ENCODE measurements at places on chromosomes 6 and 20. TPM values are rescaled to one million over a fixed set of nuclear protein-coding genes. Genes with fewer than 3 reads are reported as not detected.

GRCh38 chr20:42531508-42531961, 658.2 kb downstream of the PTPRT start:
- no peak for DNase-seq

DNA sequence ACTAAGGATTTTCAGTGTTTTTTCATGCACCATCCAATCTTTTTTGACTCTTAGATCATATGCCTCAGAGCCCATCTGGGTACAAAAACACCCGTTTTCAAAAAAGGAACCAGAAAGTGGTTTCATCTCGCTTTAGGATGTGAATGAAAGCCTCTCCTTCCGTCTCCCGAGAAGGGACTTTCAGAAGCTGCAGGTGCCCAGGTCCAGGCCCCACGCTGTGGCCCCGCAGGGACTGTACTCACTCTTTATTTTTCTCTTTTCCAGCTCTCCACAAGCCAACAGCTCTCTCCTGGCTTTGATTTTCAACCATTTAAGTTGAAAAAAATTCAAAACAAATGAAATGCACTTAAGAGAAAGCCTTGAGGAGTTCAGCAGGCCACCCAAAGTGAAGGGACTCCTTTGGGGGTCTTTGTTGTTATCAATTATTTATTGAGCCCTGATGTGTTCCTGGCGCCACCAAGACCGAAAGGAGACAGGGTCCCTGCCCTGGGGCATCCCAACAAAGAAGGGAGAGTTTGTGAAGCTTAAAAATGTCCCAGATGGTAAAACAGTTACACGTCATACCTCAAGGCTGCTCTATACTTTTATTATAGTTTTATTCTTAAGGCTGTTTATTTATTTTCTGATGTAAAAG, 467.3 kb downstream of the PREX1 start:
- no peak for DNase-seq

GRCh38 chr6:63114610-63115211, 96.6 kb upstream of the FKBP1C start:
- DNase-seq: no peak

GATA5 gene
- 4.3 TPM for total RNA-seq

TXLNB gene
- total RNA-seq: 60.4 TPM

HLA-E gene
- 242 TPM for total RNA-seq

- peak; percentile 52 for DNase-seq
Measured at GRCh38 chr6:33160728-33161344, 31.4 kb downstream of the COL11A2 start.

DNA sequence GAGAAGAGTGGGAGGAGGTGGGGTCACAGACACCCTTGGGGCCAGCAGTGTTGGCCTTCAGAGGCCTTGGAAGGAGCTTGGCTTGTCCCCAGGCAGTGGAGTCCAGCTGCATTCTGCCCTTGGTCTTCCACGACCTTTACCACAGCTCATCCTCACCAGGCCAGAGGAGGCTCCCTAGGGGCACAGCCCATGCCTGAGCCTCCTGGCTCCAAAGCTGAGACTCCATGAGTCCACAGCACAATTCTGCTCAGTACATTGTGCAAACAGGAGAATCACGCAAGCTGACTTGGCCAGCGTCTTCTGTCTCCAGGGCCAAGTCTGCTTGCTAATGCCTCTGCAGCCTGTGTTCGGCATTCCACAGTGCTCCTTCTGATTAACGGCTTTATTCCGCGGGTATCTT, 337.2 kb downstream of the SMOC2 start:
- DNase-seq: peak; percentile 49

DNA sequence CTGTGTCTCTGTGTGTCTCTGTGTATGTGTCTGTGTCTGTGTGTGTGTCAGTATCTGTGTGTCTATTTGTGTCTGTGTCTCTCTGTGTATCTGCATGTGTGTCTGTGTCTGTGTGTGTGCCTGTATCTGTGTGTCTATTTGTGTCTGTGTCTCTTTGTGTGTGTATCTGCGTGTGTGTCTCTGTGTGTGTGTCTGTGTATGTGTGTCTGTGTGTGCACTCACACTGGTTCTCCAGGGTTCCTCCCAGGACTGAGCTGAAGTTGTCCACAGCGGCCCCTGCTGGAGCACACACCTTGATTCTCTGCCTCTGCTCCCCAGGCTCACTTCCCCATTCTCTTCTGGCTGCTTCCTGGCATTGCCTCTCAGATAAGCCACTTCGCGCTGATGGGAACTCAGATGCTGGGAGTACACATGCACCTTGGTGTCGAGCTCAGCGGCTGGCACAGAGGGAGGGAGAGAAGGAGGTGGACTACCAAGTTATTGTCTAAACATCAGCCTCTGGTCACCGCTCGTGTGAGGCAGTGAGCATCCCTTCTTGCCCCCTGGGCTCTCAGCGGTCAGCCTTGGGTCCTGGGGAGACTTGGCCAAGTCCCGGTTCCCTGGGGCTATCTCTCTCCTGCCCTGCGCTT, 104.9 kb upstream of the NXT1 start:
- DNase-seq: peak; percentile 77

- no peak for DNase-seq
Measured at GRCh38 chr6:121695329-121695728, 259.9 kb downstream of the GJA1 start.

DNA sequence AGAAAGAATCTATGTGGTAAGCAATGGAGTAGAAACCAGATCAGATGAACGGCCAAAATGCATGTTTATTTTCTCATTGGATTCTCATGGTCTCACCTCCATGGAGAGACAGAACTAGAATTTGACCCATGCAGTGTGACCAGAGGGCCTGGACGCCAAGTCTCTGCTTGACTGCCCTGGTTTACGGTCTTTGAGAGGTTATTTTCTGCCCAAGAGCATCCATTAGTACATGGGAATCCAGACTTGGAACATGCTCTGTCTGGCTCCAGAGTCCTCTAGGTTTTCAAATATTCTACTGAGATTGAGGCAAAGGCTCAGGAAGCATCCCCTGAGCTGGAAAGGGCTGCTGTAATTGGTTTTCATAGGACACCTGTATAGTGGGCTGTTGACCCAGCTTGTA, 45.5 kb upstream of the UST start:
- DNase-seq: no peak

GRCh38 chr6:166045173-166045859, 122.3 kb downstream of the TBXT start:
- no peak for DNase-seq

DNA sequence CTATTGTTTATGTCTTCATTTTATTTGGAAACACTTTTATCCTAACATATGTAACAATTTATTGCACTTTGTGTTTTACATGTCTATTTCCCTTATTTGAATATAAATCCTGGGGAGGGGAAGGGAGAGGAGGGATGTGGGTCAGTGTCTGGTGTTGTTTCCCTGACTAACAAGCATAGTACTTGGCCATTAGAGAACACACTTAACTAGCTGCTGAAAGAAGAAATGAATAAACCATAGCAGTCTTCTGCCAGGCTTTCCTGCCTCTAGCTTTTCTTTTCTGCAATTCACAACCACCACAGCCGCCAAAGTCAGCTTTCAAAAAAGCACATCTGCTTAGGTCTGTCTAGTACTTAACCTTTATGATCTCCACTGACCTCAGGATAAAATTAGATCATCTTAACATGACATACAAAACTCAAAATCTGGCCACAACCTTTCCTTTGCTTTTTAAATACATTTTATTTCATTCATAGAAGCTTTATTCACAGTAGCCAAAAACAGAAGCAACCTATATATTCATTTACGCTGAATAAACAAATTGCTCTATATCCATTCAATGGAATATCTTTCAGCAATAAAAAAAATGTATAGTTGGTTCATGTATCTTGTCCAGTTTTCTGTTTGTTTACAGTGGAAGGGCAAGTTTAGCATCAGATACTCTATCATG, 16.3 kb downstream of the PDSS2 start:
- DNase-seq: no peak

RGS17 gene
- total RNA-seq: 0.18 TPM

DNA sequence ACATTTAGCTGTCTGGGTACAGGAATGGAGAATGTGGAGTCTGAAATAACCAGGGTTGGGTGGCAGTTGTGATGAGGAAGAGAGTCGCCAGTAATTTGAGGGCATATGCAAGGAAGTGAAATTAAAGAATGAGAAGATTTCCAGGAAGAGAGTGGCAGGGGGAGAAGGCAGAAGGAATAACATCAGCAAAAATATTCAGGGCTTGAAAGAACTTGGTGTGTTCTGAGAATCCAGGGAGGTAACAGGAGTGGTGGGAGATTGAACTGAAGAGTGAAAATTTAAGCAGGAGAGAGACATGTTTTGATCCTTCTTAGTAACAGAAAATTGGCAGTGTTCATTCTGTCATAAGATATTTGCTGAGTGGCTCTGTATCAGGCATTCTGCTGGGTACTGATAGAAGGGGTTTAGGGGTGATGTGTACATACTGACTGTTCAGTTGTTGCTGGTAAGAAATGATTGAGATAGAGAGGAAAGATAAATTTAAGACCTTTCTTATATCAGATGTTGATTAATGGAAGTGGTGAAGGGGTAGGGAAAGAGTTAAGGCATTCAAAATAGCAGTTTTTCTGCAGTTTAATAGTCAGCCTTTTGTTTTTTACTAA, 54.7 kb downstream of the PHF20 start:
- no peak for DNase-seq

PSMB8 gene
- 33.3 TPM for total RNA-seq

GRCh38 chr6:30641048-30641447, 5.9 kb upstream of the C6orf136 start:
- DNase-seq: no peak

RAB5IF gene
- total RNA-seq: 64.2 TPM

DNA sequence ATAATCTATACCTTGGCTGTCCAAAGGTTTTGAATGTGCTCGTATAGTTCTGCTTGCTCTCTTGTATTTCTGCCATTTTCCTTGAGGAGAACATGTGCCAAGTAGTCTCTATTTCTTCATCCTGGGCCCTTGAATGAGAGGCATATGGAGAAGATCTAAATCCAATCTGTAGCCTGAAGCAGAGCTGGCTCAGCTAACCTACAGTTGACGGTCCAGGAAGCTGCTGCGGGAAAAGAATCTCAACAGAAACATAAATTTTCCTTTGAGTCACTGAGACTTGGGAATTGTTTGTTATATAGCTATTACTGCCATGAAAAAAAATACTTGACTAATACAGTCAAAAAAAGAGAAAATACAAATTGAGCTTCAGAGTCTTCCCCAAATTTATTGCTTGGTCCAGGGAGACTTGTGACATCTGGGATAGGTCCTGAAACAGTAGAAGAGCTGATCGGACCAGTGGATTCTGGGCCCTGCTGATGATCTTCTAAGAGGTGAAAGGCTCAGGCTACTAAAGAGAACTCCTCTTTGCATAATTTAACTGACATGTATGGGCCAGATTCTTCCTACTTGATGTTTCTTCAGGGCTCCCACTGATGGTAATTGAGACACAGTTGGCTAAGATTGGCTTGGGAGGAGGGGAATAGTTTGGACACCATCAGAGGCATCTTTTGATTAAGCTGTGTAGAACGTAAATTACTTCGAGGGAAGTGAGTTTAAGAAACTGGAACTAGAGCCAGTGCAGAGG, 29.9 kb upstream of the PLCB4 start:
- DNase-seq: no peak

DNA sequence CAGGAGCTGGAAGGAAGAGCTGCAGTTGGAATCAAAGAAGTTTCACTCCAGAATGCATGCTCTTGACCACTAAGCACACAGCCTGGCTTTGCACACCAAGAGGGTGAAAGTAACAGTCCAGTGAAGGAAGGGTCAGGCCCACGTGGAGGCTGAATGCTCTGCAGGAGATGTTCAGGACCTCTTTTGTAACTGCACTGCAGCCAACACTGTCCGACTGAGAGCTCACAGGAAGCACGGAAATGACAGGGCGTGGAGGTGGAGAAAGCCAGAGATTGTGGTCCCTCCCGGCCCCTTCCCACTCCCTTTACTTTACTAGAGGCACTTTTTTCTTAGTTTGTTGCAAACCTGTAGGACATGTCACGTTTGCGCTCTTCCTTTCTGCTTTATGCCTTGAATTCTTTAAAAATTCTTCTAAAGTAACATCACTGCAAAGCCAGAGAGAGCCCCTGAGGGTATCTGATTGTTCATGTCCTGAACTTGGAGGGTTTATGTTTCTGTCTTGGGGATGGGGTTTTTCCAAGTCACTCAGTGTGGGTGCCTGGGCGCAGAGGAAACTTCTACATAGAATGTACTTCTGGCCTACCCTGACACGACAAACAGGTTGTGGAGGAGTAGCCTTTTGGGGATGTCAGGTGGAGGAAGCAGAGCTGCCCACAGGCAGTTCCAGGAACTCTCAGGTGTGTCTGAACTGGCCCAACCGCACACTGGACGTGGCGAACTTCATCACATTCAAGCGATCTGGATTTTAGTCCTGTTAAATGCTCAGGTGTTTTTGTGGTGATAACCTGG, 40.9 kb downstream of the JAG1 start:
- no peak for DNase-seq

DNA sequence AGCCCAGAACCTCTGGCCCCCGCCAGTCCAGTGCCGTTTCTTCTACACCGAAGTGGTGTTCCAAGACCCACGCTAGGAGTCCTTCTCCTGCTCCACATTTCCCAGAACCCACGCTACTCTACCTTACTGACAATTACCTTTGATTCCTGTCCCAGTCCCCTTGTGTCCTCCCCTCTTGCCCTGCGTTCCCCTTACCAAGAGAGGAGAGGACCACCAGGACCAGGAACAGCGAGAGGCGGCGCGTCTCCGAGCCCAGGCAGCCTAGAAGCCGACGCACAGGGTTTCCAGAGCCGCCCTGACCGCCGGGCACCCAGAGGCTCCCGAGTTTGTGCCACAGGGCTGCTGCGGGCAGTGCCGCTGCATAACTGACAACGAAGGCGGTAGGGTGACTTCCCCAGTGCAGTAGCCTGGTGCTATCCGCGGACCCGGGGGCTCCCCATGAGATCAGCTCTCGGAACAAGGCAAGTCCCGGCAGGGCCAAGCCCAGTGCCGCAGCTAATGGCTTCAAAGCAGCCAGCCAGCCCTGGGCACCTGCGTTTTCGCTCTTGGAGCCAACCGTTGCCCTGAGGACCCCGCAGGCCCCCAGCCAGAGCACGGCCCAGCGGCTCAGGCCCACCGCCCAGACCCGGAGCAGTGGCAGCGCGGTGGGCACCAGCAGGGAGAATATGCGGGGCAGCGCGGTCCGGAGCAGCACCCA, 512 bp downstream of the TAP1 start:
- no peak for DNase-seq

GRCh38 chr20:59806578-59806975, 126.9 kb downstream of the SYCP2 start:
- no peak for DNase-seq

OR12D3 gene
- total RNA-seq: not detected

BTNL2 gene
- not detected for total RNA-seq

Data from left cardiac atrium (tissue), 4 donors.